ENCODE measurements at places on chromosomes 1 and 21.

DNA sequence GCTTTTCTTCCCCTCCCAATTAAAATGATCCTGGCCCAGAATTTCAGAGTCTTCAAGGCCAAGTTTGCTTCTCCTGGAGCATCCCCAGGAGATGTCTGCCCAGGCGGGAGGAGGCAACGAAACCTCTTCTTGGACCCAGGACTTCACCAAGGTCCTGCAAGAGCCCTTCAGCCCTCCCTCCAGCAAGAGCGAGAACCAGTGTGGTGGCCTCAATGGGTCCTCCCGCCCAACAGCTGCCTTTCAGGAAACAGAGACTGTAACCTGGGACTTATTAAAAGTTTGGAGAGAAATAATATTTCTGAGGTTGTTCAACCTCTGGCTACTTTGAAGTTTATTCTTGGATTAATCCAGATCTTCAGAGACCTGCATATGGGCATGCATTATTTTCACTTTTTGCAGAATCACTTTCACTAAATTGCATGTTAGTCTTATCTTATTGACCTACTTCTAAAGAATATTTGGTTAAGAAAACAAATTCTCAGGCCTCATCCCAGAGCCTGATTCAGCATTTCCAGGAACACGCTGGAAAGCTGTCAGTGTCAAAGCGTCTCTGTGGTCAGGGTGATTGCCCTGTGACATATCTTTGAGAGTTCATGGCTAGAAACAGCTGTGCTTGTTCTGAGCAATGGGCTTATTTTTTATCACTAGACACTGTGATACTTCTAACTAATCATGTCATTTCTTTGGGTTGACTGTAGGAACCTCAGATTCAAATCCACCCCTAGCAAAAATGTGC lies 66.0 kb upstream of the CLDN14 start:
- DNase-seq = no peak

DNA sequence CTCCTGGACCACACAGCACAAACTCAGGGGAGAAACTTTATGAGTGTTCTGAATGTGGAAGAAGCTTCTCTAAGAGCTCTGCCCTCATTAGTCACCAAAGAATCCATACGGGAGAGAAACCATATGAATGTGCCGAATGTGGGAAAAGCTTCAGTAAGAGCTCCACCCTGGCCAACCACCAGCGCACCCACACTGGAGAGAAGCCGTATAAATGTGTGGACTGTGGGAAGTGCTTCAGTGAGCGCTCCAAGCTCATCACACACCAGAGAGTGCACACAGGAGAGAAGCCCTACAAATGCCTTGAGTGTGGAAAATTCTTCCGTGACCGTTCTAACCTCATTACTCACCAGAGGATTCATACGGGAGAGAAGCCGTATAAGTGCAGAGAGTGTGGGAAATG lies 22.5 kb downstream of the ZSCAN20 start:
- no peak for DNase-seq

DNA sequence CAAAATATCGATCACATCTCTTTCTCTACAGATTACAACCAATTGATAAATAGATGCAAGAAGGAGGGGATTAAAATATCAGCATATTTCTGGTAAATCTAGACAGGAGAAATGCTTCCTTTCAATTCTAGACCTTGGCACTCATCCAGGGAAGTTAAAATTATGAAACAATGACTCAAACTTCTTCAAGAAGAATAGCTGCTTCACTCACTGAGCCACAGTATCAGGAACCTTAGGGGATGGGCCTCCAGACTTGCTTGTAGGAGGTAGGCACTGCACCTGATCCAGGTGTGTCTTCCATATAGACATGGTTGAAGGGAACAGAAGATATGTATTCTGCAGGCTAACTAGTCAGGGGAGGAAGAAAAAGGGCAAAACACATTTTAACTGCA lies 9.8 kb downstream of the SLAMF7 start:
- no peak for DNase-seq

- DNase-seq = no peak
These were observed 11.7 kb upstream of the C2CD2 start for GRCh38 chr21:41965461-41966013.

- no peak for DNase-seq
These were observed 19.6 kb downstream of the SCMH1 start for GRCh38 chr1:41222496-41222895.
